Hematopoietic multipotent progenitor cell treated with erythropoietin and hydrocortisone succinate and interleukin-3 and kit ligand, for 8 days (in vitro differentiated cells): ENCODE measurements at places on chromosomes 13 and 19.

DNA sequence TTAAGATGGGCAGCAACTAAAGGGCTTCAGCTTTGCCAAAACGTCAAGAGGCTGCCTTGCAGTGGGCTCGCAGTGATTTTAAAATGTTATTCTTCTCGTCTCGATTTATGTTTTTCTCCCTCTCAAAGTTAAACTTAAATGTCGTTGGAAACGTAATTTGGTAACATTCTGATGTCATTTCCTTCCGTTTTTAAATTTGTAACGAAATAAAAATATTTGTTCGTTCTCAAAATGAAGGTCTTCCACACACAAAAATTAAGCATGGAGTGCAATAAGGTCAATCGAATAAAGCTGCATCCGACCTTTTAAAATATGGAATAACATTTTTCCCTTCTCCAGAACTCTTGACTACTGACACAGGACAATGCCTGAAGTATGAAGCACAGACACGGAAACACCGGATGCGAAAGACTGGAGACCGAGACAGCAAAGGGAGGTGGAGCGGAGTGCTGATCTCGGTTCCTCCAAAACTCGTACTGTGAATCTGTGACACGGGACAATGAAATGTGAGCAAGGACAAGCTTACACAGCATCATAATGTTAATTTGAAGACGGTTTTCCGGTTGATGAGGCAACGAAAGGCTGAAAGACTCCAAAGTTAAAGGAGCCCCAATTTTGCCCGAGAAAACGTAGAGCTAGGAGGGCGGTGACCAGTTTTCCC, 850 bp downstream of the MTMR6 start:
- peak; percentile 38 for DNase-seq

DNA sequence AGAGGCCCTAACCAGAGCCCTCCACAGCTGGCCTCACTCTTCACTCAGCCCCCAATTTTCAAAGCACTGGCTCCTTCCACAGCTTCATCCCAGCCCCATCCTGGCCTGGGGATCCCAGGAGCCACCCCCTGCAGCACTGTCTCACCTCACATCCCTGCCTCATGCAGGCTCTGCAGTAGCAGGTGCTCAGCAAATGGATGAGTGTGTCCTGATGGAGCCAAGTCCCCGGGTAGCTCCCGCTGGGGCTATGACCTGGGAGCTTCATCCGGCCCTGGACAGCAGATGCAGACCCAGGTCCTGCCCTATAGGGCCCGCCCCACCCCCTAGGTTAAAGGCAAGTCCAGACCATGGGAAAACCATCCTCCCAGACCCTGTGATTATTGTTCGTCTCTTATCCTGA, 143.2 kb upstream of the ZNF507 start:
- DNase-seq: no peak

- DNase-seq: peak; percentile 90
Measured at GRCh38 chr19:40613690-40614621, 12.8 kb downstream of the LTBP4 start.

DNA sequence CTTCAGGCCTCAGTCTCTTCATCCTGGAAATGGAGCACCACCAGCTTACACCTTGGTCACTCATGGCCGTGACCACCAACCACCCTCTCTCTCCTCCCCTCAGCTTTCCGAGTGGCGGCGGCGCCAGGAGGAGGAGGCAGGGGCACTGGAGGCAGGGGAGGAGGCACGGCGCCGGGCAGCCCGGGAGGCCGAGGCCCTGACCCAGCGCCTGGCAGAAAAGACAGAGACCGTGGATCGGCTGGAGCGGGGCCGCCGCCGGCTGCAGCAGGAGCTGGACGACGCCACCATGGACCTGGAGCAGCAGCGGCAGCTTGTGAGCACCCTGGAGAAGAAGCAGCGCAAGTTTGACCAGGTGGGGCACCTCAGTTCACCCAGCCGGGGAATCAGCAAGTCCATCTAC, 47.7 kb downstream of the KCNC3 start:
- DNase-seq: no peak

DNA sequence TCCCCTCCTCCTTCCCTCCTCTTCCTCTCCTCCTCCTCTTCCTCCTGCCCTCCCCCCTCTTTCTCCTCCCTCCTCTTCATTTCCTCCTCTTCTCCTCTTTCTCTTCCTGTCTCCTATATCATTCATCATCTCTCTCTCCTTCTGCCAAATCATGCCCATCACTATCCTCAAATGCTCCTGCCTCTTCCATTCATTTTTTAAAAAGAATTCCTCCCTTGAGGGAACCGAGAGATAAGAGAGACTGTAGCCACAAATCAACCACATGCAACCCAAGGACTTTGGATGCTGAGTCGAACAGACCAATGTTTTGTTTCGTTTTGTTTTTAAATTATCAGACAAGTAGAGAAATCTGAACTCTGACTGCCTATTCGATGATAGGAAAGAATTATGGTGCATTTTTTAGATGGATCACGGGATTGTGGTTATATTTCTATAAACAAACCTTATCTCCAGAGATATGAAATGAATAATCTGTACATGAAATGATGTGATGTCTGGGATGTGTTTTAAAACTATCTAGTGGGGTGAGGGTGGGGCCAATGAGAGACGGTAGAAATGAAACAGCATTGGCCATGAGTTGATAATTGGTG, 9.5 kb upstream of the ZNF541 start:
- no peak for DNase-seq

GRCh38 chr19:30799865-30800755, 427.9 kb downstream of the ZNF536 start:
- peak; percentile 18 for DNase-seq

DNA sequence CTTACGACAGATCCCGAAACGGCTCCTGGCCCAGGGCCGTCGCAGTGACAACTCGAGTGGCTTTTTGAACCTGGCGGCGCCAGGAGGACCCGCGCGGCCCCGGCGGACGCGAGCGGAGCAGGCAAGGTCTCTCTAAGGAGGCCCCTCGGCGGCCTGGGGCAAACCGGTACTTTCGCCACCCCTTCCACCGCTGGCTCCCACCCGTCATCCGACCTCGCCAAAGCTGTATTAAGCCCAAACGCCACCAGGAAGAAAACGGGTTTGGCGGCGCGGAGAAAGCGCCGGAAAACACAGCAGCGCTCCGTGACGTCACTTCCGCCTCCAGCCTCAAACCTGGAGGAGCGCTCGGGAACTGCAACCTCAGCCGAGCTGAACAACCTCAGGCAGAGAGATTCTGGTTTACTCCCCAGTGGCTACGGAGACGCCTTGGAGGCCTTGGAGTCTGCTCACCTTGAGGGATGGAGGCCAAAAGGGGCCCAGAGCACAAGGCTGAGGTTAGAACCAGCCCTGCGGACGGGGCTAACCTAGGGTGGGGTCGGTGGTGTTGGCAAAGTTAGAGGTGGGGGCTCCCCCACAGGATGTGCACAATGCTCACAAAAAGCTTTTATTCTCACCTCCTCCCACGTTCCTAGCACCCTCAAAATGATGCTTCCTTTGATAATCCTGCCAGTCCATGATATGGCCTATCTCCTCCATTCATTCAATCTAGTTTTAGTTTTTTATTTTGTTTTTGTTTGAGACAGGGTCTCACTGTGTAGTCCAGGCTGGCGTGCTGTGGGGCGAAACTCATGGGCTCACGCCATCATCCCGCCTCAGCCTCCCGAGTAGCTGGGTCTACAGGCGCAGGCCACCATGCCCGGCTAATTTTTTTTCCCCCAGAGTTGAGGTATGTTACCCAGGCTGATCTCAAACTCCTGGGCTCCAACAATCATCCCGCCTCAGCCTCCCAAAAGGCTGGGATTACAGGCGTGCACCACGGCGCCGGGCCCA, at the start of gene ZNF266:
TSS of gene ZNF266 (minus strand) at position 295 of the 990 bp plus-strand sequence. CDS start 15,484 bp downstream, outside the sequence.
- peak; percentile 93 for DNase-seq

- DNase-seq: no peak
Measured at GRCh38 chr13:40565282-40566148, 100.9 kb downstream of the FOXO1 start.
